Effector memory CD4-positive, alpha-beta T cell (primary cell): ENCODE measurements at places on chromosomes 11 and 22.

DNA sequence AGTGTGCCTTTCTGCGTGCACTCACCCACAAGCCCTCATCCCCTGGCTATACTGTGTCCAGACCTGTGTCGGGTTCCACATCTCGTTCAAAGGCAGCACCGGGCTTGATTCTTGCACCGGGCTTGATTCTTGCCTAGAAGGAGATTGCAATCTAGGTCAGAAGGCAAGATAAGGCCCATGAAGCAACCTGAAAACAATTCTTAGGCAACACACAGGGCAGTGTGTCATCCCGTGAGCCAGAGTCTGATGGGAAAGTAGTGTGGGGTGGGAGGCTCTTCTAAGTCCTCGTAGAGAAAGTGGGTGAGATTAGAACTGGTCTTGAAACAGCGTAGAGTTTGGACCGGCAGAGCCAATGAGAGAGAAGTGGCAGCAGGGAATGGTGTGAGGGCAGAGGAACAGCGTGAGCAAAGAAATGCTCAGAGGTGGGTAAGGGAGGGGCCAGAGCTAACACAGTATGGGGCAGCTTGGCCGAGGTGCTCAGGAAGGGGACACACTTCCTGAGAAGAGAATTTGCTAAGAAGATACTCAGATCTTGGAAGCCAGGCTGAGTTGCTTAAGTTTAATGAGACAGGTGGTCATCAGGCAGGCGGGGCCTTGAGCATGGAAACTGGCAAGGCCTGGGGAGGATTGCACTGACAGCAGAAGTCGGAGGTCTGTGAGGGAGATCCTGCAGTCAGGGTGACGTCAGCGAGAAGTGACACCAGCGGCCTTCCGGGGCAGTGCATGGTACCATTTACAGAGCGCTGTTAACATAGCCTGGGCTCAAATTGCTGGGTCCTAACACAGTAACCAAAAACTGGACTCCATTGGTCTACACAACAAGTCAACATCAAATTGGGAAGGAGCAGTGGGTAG, 40.7 kb upstream of the DKK3 start:
- no peak for DNase-seq

- DNase-seq = no peak
Measured at GRCh38 chr11:33730716-33731115, 5.5 kb downstream of the CD59 start.

DNA sequence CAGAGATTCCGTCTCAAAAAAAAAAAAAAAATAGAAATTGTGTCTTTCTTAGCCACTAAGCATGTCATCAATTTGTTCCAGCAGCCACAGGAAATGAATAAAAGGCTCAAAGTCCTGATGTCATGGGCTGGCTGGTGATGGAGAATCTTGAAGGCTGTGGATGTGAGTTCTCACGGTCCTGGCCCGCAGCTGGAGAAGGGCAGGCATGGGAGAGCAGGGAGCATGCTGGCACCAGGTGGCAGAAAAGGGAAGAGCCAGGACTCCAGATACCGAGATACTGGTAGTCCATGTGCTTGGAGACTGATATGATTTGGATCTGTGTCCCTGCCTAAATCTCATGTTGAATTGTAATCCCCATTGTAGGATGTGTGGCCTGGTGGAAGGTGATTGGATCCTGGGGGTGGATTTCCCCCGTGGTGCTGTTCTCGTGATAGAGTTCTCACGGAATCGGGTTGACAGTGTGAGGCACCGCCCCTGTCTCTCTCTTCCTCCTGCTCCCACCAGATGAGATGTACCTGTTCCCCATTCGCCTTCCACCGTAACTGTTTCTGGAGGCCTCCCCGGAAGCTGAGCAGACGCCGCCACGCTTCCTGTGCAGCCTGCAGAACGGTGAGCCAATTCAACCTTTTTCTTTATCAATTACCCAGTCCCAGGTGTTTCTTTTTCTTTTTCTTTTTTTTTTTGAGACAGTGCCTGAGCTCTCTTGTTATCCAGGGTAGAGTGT, 18.1 kb downstream of the MRGPRD start:
- peak; percentile 54 for DNase-seq

DNA sequence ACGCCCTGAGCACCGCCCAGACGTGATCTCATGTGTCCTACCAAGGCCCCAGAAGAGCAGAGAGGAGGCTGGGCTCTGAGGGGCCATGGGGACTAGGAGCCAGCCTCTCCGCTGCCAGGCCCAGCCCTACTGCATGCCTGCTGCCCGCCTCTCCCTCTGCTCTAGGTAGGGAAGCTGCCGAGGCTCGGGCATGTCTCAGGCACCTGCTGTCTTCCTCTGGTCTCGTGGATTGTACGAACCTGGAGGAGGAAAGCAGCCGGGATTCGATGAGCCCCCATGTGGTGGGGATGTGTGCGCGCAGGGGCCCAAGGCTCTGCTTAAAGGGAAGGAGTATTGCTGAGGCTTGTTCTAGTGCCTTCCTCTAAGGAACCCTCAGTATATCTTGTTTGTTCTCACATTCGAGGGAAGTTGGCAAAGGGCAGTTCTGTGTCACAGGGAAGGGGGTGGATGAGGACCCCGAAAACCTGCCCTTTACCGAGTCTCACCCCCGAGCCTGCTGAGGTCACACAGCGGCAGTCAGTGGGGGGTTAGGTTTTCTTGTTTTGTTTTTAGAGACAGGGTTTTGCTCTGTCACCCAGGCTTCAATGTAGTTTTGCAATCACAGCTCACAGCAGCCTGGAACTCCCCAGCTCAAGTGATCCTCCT, 21.2 kb downstream of the DAGLA start:
- DNase-seq = no peak

- no peak for DNase-seq
Measured at GRCh38 chr11:73578592-73579185, 19.2 kb downstream of the FAM168A start.

- no peak for DNase-seq
Measured at GRCh38 chr11:84313830-84314359, 1027.7 kb upstream of the CCDC90B start.

DNA sequence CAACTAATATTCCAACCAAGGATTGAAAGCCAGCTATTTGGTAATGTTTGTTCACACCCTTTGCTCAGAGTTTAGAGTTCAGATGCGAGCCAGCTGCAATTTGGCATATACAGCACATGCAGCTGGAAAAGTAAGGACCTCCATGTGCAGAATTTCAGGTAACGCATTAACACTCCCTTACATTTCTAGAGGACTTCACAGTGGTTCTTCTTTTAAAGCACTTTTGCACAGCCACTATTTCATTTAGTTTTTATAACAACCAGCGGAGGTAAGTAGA, 3.4 kb downstream of the POU2AF3 start:
- DNase-seq = no peak

GRCh38 chr11:64007629-64008282, 21.5 kb downstream of the OTUB1 start:
- no peak for DNase-seq

DNA sequence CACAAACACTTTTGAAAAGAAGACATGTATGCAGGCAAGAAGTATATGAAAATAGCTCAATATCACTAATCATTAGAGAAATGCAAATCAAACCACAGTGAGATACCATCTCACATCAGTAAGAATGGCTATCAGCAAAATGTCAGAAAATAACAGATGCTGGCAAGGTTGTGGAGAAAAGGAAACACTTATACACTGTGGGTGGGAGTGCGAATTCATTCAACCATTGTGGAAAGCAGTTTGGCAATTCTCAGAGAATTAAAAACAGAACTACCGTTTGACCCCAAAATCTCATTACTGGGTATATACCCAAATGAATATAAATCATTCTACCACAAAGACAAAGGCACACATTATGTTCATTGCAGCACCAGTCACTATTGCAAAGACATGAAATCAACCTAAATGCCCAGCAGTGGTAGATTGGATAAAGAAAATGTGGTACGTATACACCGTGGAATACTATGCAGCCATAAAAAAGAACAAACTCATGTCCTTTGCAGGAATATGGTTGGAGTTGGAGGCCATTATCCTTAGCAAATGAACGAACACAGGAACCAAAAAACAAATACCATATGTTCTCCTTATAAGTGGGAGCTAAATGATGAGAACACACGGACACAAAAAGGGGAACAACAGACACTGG, 18.5 kb downstream of the MMP13 start:
- no peak for DNase-seq

GRCh38 chr22:40797427-40797826, 21.7 kb downstream of the SLC25A17 start:
- no peak for DNase-seq

DNA sequence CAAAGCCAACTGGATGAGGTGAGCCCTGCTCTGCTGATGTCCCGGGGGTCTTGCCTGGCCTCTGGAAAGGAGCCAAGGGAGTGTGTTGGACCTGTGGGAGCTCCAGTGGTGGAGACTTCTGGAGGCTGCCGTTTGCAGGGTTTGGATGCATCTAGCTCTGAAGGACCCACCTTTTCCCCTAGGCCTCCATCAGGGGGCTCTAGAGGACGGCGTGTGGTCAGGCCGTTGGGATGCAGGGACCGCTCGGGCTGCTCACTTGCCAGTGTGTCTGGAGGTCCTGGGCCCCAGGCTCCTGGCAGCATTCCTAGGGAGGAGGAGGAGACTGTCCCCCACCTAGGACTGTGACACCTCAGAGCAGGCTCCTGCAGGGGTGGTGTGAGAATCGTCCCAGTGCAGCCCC, 58.3 kb downstream of the PRDM11 start:
- DNase-seq = no peak

DNA sequence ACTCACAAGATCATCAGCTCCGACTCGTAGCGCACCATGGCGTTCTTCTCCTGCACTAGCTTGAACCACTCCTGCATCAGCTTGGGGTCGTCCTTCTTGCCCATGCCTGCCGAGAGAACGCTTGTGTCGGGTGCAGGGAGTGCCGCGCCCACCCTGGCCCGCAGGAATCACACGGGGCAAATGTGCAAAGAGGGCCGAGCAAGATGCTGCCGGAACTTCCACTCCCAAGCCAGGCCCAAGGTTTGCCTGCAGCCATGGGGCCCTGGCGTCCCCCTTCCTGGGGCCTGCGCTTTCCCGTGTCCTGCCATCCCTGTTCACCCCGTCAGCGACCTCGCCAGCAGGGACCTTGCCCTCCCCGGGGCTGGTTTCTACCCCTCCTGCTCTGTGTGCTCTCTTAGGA, 16.9 kb upstream of the BID start:
- no peak for DNase-seq
